ENCODE measurements at places on chromosomes 16 and 17.

- DNase-seq = no peak
Measured at GRCh38 chr17:37054894-37055293, 106.1 kb downstream of the AATF start.

DNA sequence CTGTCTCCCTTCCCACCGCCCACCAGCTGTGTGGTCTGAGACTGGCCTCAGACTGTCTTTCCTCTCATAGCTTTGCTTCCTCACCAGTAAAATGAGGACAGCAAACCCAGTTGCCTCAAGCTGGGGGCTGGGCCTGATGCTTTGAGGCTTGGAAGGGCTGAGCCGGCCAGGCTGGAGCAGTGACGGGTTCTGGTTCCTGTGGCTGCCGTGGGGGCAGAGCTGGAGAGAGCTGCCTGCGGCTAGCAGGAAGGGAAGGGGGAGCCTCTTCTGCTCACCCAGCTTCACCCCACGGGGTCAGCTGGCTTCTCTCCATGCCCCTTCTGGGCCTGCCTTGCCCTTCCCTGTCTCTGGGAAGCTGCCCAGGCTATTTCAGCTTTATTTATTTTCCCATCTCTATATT, 23.7 kb downstream of the LASP1 start:
- DNase-seq = no peak

DNA sequence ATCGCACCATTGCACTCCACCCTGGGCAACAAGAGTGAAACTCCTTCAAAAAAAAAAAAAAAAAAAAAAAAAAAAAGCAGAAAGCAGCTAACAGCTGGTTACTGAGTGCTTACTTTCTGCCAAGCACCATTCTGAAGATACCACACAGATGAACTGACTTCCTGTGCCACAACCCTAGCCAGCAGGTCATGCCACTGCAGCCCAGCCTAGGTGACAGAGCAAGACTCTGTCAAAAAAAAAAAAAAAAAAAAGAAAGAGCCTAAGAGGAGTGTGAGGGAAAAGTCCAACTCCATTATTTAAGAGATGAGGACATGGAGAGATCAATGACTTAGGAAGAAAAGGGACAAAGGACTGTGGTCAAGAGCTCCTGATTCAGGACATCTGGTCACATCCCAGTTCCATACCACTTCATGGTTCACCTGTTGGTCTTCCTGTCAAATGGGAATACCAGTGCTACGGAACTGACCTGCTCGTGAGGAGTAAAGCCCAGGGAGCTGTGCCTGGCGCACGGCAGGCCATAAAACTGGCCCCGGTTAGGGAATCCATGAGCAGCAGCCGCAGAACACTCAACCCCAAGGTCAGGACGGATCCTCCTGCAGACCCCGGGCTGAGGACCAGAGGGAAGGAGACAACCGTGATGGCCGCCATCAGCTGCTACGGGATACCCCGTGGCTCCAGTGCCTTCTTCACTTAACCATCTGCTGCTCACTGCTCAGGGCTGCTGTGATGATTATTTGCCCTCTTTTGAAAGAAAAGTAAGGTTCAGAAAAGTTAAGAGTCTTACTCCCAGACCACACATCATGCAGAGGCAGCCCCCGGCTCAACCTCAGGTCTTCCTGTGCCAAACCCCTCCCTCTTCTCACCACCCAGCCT, 950 bp downstream of the KLHDC4 start:
- DNase-seq = no peak

DNA sequence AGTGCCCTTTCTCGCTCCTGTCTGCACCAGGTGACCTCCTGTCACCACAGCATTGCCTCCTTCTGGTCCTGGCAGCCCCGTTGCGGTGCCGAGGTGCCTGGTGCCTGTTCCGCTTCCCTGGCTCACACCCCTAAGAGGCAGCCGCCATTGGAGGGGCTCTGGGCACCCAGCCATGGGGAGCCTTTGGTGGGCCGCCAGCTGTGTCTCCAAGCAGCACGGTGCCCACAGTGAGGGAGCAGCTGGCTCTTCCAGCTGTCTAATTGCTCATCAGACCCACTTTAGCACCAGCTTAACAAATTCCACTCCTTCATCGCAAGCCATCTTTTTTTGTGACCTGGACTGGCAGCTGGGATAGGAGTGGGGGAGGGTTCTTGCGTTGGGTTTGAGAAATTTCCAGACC, 276.1 kb downstream of the SNX29 start:
- DNase-seq = no peak

DNA sequence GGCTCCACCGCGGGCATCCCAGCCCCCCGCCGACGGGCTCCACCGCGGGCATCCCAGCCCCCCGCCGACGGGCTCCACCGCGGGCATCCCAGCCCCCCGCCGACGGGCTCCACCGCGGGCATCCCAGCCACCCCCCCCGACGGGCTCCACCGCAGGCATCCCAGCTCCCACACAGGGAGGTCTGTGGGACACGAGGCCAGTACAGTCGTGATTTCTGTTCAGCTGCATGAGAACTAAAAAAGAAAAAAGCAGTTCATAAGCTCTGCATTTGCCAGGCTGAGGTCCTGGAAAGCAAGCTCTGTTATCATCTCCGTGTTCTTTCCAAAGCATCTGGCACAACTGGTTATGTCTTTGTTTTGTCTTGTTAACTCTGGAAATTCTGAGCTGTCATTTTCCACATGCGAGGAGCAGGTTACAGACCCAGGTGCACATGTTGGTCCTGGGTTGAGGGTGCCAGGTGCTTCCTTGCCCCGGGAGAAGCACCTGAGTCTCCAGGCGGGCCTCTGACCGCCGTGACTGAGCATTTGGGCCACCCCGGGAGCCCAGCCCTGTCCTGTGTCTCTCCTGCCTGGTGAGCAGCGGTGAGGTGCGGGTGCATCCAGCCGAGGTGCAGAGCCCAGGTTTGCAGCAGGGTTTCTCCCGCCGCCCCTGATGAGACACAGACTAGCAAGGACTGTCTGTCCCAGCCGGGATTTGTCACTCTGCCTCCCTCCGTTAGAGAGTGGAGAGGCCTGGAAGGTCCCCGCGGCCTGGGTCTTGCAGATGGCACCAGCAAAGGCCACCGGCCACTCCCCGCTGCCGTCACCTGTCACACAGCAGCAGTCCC, 9.9 kb upstream of the WFIKKN1 start:
- no peak for DNase-seq

GRCh38 chr17:29565643-29566472, 979 bp downstream of the ABHD15 start:
- no peak for DNase-seq

DNA sequence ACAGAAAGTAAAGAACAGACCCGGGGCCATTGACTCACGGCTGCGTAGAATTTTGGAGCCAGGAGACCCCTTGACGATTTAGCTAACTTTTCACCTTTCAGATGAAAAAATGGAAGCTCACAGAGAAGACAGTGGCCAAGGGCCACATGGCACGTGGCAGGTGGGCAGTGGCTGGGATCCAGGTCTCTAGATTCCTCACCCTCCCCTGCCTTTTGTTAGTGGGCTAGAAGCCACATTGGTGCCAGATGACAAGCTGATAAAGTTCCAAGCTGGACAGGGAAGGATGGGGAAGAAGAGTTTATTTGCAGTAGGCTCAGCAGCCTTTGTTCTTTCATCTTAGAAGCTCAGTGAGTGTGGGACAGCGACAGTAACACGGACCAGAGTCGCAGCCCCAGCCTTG, 105.8 kb downstream of the SPACA3 start:
- no peak for DNase-seq

GRCh38 chr17:5582209-5583185, 1.8 kb downstream of the NLRP1 start:
- no peak for DNase-seq

GRCh38 chr17:8237175-8237574, 10.7 kb downstream of the CTC1 start:
- DNase-seq = no peak

GRCh38 chr16:14181371-14182050, 110.4 kb downstream of the MRTFB start:
- peak; percentile 63 for DNase-seq

GRCh38 chr17:58156839-58157803, 8.9 kb downstream of the OR4D1 start:
- DNase-seq = no peak

DNA sequence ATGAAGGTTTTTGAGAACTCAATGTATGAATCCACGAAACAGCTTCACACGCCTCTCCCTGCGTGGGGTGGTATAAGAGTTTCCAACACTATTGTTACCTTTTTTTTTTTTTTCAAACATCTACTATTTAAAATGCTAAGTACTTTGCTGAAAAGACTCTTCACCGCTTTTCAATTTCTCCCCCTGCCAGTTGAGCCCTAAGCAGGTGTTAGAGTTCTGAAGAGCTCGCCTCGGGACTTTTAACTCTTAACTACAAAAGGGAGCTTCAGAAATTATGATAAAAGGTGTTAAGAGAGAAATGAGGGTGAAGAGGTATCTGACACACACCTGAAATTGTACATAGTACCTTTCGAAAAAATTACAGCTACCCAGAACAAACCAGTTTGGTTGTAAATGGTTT, 20.9 kb upstream of the PSMD7 start:
- no peak for DNase-seq

DNA sequence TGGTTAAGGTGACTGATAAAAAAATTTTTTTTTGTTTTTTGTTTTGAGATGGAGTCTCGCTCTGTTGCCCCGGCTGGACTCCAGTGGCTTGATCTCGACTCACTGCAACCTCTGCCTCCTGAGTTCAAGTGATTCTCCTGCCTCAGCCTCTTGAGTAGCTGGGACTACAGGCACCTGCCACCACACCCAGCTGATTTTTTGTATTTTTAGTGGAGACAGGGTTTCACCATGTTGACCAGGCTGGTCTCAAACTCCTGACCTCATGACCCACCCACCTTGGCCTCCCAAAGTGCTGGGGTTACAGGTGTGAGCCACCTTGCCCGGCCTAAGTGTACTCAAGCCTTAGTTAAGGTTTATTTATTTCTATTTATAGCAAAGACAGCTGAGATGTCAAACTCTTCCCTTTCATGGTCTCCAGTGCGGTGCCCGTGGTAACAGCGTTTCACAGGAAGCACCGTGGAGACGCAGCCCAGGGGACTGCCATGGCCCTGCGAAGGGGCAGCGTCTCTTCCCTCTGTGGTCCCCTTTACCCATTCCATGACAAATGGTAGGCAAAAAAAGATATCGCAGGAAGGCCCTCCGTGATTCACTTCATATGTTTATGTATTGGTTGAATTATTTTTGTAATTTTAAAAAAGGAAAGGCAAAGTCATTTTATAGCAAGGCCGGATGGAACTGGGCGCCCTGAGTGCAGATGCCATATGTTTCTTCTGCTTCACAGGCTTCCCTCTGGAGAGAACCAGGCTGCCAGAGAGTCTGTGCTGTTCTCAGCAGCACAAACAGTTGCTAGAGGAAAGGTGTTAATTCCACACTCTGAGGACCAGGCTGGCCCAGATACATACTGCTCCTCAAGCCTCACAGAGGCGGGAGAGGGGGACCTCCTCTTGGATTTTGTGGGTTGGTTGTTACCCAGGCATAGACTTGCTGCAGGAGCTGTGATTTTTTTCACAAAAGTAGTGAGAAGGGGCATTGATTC, 29.2 kb downstream of the DDX19A start:
- DNase-seq = no peak

DNA sequence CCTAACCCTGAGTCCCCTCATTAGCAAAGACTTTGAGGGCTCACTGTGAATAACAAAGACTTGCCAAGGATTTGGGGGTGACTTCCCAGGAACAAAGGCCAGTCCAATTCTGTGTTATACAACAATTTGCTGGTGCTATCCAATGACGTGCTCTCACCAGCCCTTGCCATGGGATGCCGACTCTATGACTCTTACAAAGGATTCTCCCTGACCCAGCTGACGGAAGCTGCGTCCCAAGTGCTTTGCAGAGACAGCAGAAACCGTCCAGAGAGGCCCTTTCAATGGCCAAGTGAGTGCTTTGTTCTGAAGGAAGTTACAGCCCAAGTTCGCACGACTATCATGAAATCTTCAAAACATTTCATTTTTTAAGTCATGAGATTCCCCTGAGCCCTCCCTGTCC, 345.3 kb upstream of the TNRC6C start:
- no peak for DNase-seq

DNA sequence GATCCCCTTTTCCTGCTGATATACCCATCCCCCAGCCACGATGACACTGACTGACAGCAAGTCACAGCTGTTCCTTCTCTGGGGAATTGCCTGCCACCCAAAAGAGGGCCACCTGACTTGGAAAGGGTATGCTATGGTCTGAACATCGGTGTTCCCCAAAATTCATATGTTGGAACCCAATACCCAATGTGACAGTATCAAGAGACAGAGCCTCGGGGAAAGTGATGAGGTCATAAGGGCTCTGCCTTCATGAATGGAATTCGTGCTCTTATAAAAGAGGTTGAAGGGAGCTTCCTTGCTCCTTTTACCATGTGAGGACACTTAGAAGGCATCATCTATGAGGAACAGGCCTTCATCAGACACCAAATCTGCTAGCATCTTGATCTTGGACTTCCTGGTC, 7.6 kb upstream of the MARVELD3 start:
- DNase-seq = no peak

- DNase-seq = no peak
Measured at GRCh38 chr17:55344514-55344997, 77.1 kb downstream of the MMD start.

DNA sequence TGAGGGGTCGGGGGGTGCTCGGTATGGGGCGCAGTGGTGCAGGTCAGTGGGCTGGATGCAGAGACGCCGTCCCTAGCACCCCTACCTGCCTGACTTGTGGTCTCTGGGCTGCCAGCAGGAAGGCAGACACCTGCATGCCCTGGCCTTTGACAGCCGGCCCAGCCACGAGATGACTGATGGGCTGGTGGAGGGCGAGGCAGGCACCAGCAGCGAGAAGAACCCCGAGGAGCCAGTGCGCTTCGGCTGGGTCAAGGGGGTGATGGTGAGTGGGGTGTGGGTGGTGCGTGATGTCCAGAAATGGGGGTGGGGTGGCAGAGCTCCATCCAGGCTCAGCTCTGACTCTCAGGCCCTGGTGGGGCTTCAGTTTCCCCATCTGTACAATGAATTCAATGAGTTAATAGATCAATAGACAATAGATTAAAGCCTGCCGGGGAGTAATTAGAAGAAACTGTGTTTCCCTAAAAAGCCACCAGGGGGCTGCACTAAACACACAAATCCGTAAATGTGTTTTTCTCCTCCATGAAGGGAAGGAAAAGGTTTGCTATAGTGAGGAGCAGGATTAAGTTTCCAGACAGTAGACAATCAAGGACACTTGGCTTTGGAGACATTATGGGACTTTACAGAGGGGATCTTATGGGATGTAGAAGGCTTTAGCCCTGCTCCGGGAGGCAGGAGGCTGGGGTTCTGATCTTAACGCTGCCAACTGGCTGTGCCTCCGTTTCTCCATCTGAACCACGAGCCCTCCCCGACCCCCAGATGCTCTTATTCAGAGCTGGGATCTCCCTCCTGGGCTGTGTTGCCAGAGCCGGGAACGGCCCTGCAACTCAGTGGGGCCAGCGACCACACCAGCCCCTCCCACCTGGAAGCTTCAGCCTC, 2.2 kb downstream of the SLC12A3 start:
- DNase-seq = peak; percentile 57

GRCh38 chr16:78962457-78962929, 638.0 kb downstream of the MAF start:
- no peak for DNase-seq
